Activated CD4-positive, alpha-beta T cell treated with anti-CD3 and anti-CD28 coated beads, Interleukin-2, amount 10 ng/mL, durations not matched to agents 7 days and 5 days (primary cell): ENCODE measurements at places on chromosomes 16 and 17.
A peak's percentile ranks its signal among the peaks of the same experiment; 100 is the strongest.

DNA sequence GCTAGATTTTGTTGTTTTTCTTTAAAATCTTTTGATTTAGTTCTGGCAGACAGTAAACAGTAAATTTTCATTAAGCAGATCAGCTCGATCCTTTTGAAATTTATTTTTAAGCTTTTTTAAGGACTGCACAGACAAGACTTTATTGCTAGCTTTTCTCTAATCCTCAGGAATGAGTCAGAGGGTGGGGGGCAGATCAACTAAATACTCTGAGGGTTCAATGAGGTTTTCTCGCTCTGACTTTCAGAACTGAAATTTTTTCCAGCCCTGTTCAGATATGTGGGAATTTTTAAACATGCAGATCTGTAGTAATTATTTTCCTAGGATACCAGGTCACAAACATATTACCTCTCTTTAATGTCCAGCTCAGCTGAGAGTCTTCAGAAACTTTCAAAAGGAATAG lies 977.2 kb downstream of the CDH11 start:
- no peak overlapping the region for H3K27ac ChIP-seq
- no peaks in the 10 kb centered on the region for H3K27me3 ChIP-seq
- H3K4me1 ChIP-seq = no peaks in the 10 kb centered on the region
- H3K36me3 ChIP-seq = no peaks in the 10 kb centered on the region
- H3K4me3 ChIP-seq = no peak overlapping the region

DNA sequence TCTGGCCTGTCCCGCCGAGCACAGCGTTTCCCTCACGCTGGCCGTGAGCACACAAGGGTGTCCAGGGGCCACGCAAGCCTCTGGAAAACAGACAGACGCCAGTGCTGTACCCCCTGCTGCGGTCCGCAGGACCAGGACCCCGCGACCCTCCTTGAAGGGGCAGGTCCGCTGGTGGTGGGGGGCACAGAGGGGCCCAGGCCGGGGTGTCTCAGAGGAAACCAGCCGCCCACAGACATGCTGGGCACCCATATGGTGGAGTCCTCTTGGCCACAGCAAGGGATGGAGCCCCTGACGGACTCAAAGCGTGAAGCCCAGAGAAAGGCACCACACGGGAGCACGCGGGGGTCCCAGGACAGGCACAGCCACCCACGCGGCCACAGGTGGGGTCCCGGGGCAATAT lies 34.4 kb downstream of the METRNL start:
- peaks cover 6% of the 10 kb centered on the region for H3K27me3 ChIP-seq
- no peak for DNase-seq
- H3K36me3 ChIP-seq = no peaks in the 10 kb centered on the region
- H3K4me3 ChIP-seq = no peak overlapping the region

GRCh38 chr16:82133798-82134197 lies 36.2 kb downstream of the MPHOSPH6 start:
- H3K36me3 ChIP-seq = peaks cover 10% of the 10 kb centered on the region
- H3K4me3 ChIP-seq = peak overlapping the region; percentile 13
- H3K27me3 ChIP-seq = no peaks in the 10 kb centered on the region
- peak; percentile 31 for DNase-seq
- H3K4me1 ChIP-seq = peaks cover 25% of the 10 kb centered on the region
- peak overlapping the region; percentile 79 for H3K27ac ChIP-seq

DNA sequence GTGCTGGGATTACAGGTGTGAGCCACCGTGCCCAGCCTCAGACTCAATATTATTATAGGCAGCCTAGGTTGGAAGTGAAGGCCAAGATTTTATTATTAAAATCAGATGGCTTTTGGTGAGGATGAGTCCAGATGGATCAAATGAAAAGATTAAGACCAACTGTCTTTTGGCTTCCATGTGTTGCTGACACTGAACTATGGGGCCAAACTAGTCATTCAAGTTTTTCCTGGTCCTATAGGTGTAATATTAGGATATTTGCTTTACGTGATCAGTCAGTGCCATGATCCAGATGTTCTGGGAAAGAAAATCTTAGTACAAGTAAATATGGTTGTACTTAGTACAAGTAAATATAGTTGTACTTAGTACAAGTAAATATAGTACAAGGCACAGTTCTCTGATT lies 140.6 kb downstream of the MAP2K6 start:
- H3K27me3 ChIP-seq = no peaks in the 10 kb centered on the region
- no peak overlapping the region for H3K4me3 ChIP-seq
- H3K4me1 ChIP-seq = no peaks in the 10 kb centered on the region
- H3K36me3 ChIP-seq = no peaks in the 10 kb centered on the region
- H3K27ac ChIP-seq = no peak overlapping the region

DNA sequence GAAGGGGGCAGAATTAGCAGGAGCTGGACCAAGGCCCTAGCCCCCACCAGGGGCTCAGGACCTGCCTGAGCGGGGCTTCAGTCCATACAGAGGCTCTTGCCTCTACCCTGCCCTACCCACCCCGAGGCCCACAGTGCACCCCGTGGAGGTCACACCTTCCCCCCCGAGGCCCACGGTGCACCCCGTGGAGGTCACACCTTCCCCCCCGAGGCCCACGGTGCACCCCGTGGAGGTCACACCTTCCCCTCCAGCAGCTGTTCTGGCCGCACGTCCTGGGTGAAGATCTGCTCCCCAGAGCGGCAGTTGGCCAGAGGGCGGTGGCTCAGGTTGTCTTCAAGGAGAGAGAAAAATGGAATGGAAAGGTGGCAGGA lies 11.4 kb downstream of the CASKIN2 start:
- no peak overlapping the region for H3K27ac ChIP-seq
- DNase-seq = no peak
- no peaks in the 10 kb centered on the region for H3K36me3 ChIP-seq
- no peaks in the 10 kb centered on the region for H3K4me1 ChIP-seq
- no peaks in the 10 kb centered on the region for H3K27me3 ChIP-seq

DNA sequence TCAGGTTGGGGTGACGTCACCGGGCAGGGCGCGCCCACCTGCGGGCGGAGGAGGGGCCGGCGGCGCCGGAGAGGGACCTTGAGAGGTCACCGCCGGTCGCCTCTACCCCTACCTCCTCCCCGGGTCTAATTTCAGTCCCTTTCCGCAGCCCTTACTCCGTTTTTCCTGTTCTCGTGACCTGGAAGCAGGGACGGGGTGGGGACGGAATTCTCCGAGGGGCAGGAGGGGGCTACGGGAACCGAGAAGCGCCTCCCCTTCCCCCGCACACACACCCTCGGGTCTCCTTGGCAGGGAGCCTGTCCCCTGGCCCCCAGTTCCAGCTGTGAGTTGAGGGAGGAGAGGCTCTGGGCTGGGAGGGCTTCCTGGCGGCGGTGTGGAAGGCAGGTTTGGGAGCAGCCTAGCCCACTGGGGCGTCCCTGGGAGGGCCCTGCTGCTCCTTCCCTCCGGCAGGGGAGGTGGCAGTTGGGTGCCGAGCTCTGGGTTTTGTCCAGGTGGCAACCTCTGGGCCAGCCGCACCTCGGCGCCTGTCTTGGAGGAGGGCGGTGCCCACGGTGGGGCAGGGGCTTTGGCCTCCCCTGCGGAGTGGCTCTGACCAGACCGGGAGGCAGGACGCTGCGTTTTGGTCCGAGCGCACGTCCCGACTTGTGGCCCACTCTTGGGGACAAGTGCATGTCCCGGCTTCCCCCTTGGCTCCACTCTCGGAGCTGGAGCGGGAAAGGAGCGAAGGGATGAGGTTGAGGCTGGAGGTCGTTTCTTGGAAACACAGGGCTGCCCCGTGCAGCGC lies 773 bp downstream of the SYNGR3 start:
- peaks cover 4% of the 10 kb centered on the region for H3K36me3 ChIP-seq
- H3K27ac ChIP-seq = peak overlapping the region; percentile 80
- DNase-seq = no peak
- H3K4me1 ChIP-seq = peaks cover 20% of the 10 kb centered on the region
- H3K27me3 ChIP-seq = peaks cover 21% of the 10 kb centered on the region

DNA sequence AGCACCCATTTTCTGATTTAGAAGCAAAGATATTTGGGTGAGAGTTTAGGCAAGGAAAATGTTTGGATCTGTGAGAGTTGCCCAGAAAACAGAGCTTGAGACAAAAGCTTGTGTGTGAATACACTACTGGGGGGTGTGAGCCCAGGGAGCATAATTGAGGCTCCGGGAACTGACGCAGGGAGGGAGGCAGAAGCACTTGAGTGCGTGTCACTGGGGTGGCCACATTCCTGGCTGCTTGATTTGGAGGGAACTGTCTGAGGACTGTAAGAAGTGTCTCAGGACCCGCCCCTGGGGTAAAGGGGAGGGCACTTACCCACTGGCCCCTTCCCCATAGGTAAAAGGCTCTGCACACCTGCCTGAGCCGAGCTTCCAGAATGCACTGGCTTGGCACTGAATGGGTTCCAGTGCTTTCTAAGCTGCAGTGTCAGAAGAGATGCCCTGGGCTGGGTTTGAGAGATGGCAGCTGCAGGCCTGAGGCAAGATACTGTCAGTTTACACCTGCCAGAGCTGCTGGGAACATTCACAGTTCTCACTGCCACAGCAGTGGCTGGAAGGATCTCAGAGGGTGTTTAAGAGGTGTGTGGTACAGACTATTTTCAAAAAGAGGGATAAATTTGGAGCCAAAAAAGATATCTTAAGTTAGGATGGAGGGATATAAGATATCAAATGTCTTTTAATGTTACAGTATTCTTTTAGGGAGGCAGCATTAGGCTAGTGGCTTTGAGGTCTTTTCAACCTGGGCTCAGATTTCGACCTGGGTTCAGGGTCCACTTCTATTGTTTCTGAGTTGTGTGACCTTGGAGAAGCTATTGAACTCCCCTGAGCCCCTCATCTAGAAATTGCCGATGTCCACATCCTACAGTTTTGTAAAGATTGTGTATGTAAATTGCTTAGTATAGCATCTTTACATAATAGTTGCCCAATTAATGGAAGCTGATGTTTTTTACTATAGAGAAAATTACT lies 6.9 kb upstream of the TEX2 start:
- peaks cover 29% of the 10 kb centered on the region for H3K4me1 ChIP-seq
- peaks cover 4% of the 10 kb centered on the region for H3K36me3 ChIP-seq
- peak overlapping the region; percentile 84 for H3K27ac ChIP-seq
- peaks cover 14% of the 10 kb centered on the region for H3K27me3 ChIP-seq
